ENCODE measurements at places on chromosomes 5 and 9.

DNA sequence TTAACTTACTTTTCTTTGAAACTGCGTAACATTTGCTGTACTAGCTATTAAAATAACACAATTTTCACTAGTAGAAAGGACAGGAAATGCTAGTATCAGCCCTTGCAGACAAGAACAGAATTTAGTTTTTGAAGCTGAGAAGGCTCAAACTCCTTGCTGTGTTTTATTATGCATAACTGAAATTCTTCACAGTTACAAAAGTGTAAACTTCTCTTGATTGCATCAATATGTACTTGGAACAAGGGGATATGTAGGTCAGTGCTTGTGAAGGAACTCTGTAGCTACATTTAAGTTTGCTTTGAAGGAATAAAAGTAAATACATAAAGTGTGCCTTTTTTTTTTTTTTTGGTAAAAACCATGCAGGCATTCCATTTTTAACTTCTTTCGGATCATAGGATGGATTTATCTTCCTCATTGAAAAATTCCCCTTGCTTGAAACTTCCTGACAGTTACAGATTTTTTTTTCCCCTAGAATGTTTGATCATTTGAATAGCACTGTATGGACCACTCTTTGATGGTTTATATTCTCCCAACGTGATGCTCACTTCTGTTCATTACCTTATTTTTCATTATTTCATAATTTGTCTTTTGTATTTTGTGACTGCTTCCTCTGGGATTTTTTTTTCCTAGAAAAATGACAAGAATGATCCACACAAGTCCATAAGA, 94.9 kb upstream of the DAB2 start:
- DNase-seq: no peak

GRCh38 chr5:160802592-160802991, 49.4 kb downstream of the ATP10B start:
- DNase-seq: no peak

DNA sequence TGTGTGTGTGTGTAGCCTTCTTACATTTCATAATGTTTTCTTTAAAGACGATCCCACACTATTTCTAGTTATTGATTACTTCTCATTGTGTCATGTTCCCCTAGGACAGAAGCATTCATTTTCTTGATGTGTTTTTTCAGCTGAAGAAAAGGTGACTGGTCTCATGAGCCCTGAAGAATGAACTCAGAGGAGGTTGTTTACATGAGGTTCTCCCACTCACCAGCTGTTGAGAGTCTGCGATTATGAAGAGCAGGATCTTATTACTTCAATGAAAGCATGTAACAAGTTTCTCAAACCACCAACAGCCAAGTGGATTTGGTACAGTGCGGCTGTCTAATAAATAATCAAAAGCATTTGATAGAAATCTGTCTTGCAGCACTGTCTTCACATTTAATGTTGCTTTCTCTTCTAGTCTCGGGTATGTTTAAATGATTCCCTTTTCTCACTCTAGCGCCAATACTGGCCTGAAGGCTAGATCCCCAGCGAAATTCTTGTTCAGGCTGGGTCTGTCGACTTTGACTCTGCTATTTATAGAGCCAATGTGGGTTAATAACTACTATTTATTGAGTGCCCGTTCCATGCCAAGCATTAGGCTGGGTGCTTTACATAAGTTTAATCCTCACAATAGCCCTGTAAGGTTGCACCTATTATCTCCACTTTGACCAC, 9.6 kb upstream of the FSD1L start:
- no peak for DNase-seq

- DNase-seq: no peak
These were observed 1.4 kb downstream of the GNAQ start for GRCh38 chr9:78030296-78030552.

DNA sequence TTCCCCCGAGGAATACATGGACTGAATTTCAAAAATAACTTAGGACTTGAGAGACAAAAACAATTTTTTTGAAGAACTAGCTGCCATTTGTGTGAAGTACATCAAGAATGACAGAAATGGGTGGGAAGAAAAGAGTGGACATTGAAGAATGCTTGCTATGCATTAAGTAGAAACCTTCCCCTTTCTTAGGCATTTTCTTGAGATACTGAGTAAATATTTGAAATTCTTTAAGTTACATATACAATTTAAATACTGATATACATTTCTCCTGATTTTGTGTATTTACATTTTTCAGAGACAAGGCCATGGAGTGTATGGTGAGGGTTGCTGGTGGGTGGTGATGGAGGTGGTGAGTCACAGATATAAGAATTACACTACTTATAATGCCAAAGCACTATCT, 319.3 kb upstream of the ADAMTSL1 start:
- no peak for DNase-seq

GRCh38 chr9:35114113-35114839, 1.4 kb downstream of the ATOSB start:
- DNase-seq: peak; percentile 67

DNA sequence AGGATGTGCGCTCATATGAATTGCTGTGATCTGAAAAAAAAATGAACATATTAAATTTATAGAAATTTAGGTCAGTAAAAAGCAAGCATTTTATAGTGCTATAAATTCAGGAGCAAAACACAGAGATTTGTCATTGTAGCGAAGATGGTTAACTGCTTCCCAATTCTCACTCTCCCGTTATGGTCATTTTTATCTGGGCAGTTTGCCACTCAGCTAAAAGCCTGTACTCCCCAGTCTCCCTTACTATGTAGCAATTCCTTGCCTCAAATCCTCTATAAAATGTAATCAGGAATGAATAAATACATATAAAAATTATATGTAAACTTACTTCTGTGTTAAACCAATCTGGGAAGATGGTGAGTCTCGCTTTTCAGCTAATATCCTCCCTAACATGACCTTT, 471.5 kb downstream of the HINT1 start:
- no peak for DNase-seq

Measured in thoracic aorta (tissue), 2 donors.